Colonic mucosa (tissue), 4 donors: ENCODE measurements at places on chromosomes 12 and 14. TPM values are rescaled to one million over a fixed set of nuclear protein-coding genes. Genes with fewer than 3 reads are reported as not detected.

DNA sequence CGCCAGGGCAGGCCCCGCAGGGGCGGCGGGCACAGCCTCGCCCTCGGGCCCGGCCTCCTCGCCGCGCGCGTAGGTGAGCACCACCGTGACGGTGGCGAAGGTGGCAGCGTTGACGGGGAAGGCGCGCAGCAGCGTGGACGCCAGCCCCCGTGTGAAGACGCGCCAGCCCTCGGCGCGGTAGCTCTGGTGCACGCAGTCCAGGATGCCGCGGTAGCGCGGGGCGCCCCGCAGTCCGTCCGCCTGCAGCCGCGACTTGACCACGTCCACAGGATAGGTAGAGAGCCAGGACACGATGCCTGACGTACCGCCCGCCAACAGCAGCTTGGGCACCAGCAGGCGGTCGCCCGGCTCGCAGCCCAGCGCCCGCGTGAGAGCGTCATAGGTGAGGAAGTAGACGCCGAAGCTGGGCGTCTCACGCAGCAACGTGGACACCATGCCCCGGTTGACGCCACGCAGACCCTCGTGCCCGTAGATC lies 13.9 kb downstream of the SLC25A29 start:
- DNase-seq = no peak
- H3K36me3 ChIP-seq = no peaks in the 10 kb centered on the region
- H3K4me1 ChIP-seq = no peaks in the 10 kb centered on the region
- H3K27me3 ChIP-seq = no peaks in the 10 kb centered on the region
- no peak overlapping the region for H3K4me3 ChIP-seq

- no peak overlapping the region for H3K27ac ChIP-seq
- no peaks in the 10 kb centered on the region for H3K36me3 ChIP-seq
- H3K27me3 ChIP-seq = no peaks in the 10 kb centered on the region
- no peak for DNase-seq
- H3K4me1 ChIP-seq = no peaks in the 10 kb centered on the region
Measured at GRCh38 chr12:94025068-94025467, 123.3 kb upstream of the PLXNC1 start.

GRCh38 chr12:103647267-103647666 lies 60.2 kb downstream of the STAB2 start:
- no peak overlapping the region for H3K4me3 ChIP-seq
- DNase-seq = no peak
- H3K4me1 ChIP-seq = no peaks in the 10 kb centered on the region
- no peak overlapping the region for H3K27ac ChIP-seq

HHIPL1 gene
- total RNA-seq = 0.44 TPM
